ENCODE measurements at places on chromosomes 3 and 15. TPM values are rescaled to one million over a fixed set of nuclear protein-coding genes. Genes with fewer than 3 reads are reported as not detected.
A peak's percentile ranks its signal among the peaks of the same experiment; 100 is the strongest.

GRCh38 chr3:160909917-160910316, 153.9 kb downstream of the PPM1L start:
- no peak for DNase-seq

DNA sequence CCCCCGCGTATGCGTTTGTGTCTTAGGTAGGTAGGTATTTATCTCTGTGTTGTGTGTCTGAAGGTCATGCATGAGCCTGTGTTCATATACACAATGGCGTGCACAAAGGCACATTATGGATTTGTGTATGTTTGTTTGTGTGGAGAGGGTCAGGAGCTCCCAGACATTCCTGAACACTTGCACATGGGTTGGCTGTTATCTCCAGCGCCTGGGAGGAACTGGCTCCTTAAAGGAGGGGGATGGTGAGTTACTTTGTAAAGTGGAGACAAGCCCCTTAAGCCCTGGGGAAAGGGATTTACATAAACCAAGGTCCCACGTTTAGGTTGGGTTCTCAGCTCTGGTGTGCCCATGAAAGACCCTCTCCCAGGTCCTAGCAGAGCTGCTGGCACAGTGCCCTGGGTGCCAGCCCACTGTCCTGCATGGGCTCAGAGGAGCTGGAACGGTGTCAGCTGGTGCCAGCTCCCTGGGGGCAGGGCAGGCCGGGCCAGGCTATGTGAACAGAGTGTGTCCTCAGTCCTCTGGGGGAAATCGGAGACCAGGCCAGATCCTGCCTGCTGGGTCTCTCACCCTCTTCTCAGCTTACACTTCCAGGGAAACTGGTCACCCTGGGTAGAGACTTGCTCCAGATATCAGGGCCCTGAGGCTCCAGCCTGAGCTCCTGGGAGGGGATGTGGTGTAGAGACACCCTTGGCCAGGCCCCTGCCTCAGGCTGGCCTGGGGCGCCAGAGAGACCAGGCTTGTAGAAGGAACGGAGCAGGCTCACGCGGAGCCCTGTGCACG, 25.1 kb downstream of the SNX33 start:
- DNase-seq, result peak; percentile 74

Gene CTXN2
- total RNA-seq, result not detected

Gene GNAT1
- 0.14 TPM for total RNA-seq

DNA sequence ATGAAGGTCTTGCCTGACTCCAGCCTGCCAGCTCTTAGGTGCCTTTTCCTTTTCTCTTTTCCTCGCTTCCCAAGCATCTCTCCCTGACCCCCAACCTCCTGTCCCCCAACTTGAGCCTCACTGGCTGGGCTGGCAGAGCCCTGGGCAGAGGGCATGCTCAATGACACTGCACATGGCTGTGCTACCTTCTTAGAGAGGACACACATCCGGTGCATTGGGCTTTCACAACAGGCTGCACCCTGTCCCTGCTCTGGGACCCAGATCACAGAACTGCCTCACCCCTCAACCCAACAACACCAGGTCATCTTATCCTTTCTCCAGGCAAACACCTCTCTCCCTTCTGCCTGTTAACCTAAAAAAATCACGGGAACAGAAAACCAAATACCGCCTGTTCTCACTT, 7.5 kb upstream of the ANKDD1A start:
- DNase-seq, result no peak

DNA sequence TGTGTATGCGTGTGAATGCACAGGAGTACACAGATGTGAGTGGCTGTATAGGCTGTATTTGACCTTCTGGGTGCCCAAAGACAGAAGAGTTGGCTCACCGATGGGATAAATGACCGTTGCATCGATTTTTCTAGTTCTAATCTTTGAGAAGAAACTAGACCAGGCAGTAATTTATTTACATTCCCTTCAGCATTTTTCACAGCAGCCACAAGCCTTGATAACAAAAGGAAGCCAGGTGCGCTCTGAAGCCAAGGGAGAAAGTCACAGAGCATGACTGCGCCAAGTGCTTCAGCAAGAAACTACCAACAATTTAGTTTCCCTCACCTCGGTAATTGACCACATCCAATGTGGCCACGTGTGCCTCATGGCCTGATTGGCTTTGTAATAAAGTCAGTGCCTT, 5.9 kb upstream of the FAM3D start:
- no peak for DNase-seq

DNA sequence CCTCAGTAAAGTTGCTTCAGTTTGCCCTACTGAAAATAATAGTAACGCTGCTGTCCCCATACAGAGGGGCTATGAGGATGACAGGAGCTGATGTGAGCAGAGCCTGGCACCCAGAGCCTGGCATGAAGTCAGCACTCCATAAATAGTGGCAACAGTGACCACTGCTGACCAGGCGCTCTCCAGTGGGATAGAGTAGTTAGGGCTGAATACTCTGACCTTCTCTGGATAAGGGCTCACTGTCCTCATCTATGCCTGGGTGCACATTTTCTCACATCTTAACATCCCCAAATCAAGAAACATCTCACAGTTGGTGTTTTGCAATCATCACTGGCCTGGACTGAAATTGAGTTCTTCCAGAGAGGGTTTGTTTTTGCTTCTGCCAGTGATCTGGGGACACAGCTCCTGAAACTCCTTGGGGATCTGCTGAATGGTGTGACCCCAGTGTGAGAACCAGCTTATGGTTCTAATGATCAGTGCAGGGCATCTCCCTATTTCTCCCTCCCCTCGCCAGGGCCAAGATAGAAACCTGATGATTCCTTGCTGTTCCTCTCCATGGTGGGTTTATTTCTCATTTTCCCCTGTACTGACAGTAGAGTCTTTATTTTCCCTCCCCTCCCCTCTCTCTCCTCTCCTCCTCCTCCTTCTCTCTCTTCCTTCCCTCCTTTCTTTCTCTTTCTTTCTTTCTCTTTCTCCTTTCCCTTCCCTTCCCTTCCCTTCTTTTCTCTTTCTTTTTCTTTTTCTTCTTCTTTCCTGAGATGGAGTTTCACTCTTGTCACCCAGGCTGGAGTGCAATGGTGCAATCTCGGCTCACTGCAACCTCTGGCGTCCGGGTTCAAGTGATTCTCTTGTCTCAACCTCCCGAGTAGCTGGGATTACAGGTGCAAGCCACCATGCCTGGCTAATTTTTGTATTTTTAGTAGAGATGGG, 3.5 kb upstream of the PCSK6 start:
- no peak for DNase-seq

DNA sequence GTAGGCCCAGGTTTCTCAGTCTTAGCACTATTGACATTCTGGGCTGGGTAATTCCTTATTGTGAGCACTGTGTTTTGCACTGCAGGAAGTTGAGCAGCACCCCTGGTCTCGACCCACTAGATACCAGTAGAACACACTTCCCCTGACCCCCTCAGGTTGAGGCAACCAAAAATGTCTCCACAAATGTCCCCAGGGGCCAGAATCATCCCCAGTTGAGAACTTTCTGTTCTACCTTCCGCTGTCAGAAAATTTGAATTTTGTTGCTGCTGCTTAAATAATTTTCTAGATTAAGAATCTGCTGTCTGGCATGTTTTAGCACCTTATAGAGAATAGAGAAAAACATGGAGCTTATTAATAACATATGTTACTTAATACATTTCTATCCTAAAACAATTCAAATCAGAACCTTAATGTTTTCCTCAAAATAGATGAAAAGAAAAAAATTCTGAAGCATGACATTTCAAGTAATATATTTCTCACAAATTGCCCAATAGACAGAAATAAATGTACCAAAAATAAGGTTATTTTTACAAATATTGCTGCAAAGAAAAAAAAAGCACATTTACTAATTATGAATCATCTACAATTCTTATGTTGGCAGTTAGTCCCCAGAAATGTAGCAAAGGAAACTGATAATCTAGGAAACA, 13.2 kb upstream of the THRB start:
- DNase-seq, result no peak

Gene TEX55
- 0.10 TPM for total RNA-seq

DNA sequence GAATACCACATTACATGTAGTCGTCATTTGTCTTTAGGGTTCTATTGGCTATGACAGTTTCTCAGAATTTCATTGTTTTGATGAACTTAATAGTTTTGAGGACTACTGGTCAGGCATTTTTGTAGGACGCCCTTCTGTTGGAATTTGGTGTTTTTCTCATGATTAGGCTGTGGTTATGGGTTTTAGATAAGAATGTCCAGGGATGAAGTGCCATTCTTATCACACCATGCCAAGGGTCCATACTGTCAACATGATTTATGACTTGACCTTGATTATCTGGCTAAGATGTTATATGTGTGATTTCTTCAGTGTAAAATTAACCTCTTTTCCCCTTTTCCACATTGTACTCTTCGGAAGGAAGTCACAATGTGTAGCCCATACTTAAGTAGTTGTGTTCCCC, 135.3 kb downstream of the DIPK2A start:
- DNase-seq, result no peak

- DNase-seq, result no peak
These were observed 23.5 kb downstream of the MYO5A start for GRCh38 chr15:52505151-52505550.

Gene CFAP44
- 3.1 TPM for total RNA-seq

Gene CD47
- total RNA-seq, result 28.6 TPM

DNA sequence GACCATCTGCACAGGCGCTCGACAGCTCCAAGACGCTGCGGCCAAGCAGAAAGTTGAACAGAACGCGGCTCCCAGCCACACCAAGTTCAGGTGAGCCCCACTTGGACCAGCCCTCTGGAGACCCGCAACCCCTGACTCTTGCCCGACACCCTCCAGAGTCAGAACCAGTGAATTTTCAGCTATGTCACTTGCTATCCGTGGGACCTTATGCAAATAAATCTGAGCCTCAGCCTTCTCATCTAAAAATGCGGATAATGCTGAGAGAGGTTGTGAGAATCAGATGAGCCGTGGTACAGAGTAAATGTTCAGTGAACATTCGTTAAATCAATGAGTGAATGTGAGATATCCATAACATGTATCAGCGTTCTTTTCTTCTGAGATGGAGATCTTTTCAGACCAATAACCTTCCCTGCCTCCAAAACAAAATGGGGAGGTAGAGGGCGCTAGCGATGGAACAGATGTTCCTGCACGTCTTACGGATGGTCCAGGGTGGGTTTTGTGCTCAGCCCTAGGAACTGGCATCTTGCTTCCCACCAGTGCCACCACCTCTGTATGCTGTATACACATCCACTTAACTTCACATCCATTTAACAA, 524 bp downstream of the MRPS11 start:
- peak; percentile 67 for DNase-seq

DNA sequence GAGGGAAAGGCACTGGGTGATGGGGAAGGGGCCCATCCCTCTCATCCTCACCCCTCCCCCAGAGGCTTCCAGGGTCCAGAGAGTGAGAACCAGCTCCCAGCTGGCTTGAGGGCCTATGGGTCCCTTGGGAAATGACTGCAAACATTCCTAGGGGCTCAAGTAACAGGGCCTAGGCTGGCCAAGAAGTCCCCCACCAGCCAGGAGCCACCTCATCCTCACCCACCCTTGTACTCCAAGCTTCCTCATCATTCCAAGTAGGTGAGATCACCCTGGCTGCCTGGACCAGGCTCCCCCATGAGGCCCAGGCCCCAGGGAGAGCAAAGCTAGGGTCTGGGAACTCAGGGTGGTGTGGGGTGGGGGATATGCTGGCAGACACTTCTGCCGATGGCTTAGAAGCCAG, 14.8 kb downstream of the LOXL1 start:
- peak; percentile 67 for DNase-seq

- no peak for DNase-seq
These were observed 343.5 kb upstream of the TRIM42 start for GRCh38 chr3:140334132-140334929.

- DNase-seq, result peak; percentile 10
These were observed 78.1 kb upstream of the LMOD3 start for GRCh38 chr3:69200384-69201068.

GRCh38 chr3:12884790-12885582, 43.6 kb upstream of the RPL32 start:
- DNase-seq, result no peak

GRCh38 chr3:10602271-10602670, 96.9 kb upstream of the ATP2B2 start:
- DNase-seq, result no peak

Gene ACSBG1
- total RNA-seq, result 0.63 TPM

Data from SJCRH30 (cell line).